Calu3 (cell line): ENCODE measurements at places on chromosomes 1 and 21. TPM values are rescaled to one million over a fixed set of nuclear protein-coding genes. Genes with fewer than 3 reads are reported as not detected.

DNA sequence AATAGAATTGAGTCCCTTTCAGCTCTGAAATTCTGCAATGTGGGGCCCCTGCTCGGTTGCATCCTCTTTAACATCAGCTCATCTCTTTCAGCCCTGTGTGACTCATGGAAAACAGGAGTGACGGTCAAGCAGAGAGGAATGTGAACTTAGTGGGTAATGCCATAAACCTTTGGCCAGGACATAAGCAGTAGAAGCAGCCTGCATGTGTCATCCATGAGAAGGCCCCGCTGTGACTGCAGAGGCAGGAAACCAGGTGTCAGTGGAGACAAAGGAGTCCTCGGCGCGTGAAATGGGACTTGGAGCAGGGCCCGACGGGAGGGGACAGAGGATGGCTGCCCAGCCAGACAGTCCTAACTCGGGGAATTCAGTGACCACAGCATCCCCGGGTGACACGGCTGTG is 21.1 kb upstream of the EPHB2 start:
- H3K4me3 ChIP-seq, result no peak overlapping the region
- no peak for DNase-seq
- no peak overlapping the region for H3K27ac ChIP-seq
- peaks cover 32% of the 10 kb centered on the region for H3K27me3 ChIP-seq
- no peaks in the 10 kb centered on the region for H3K4me1 ChIP-seq
- H3K36me3 ChIP-seq, result no peaks in the 10 kb centered on the region

DNA sequence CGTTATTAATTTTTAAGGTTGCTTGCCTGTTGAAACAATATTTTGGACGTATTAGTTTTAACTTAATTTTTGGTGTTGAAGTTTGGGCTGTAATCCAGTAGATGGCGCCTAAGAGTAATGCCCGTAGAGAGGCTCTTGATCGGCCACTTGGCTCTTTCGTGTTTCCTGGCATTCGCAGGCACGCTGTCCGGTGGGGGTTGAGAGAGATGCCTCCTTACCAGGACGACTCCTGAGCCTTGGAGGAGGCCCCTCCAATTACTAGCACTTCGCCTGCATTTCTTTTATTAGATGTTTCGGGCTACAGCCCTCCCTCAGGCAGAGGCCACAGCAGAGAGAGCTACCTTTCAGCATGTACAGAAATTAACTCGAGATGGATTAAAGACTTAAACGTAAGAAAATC is 12.0 kb downstream of the OR2M4 start:
- H3K4me1 ChIP-seq, result no peaks in the 10 kb centered on the region
- peak; percentile 33 for DNase-seq
- peak overlapping the region; percentile 26 for H3K4me3 ChIP-seq
- H3K27ac ChIP-seq, result no peak overlapping the region
- H3K27me3 ChIP-seq, result no peaks in the 10 kb centered on the region
- peaks cover 4% of the 10 kb centered on the region for H3K36me3 ChIP-seq

DNA sequence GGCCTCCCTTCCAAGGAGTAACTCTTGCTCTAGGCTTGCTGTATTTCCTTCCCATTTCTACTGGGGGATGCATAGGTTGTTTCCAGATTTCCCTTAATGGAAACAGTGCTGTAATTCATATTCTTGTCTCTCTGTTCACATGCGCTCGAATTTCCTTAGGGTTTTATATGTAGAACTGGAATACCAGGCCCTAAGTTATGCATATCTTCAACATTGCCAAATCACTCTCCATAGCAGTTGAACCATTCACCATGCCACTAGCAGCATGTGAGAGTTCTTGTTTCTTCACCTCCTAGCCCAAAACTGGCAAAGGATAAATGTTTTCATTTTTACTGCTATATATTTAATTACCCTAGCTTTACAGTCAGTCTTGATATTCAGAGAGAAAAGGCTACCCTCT is 12.8 kb downstream of the MAP10 start:
- no peaks in the 10 kb centered on the region for H3K4me1 ChIP-seq
- peaks cover 14% of the 10 kb centered on the region for H3K27me3 ChIP-seq
- H3K27ac ChIP-seq, result no peak overlapping the region

DNA sequence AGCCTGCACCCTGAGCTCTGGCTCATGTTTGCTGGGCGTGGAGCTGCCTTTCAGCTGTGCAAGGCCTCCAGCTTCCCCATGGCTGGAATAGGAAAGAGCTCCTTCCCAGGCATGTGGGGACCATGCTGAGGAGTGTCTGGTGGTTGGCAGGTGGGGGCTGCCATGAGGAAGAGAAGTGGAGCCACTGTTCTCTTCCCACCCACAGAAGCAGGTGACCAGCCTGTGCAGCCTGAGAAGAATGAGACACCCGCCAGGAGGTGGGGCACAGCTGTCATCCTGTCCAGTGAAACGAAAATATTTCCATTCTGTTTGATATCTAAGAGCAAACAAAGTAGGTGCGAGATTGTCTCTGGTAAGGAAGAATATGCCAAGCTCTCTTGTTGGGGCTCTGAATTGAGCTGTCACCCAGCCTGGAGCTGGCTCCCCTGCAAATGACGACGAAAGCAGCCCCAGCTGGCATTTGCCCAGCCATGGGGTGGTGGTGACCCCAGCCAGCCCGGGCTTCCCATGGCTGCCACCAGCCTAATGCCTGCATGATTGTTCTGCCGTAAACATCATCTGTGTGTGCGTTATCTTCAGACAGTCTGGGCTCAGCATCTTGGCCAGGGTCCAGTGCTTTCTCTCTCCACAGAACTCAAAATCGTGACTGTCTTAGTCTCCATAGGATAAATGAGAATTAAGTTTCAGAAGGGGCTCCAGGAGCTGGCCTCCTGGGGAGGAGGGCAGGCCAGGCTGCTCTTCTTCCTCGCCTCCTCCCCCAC is 429.8 kb upstream of the VAMP3 start:
- H3K4me1 ChIP-seq, result no peaks in the 10 kb centered on the region
- no peak overlapping the region for H3K4me3 ChIP-seq

GRCh38 chr21:37896788-37897187 is 19.5 kb downstream of the KCNJ6 start:
- H3K4me1 ChIP-seq, result no peaks in the 10 kb centered on the region
- H3K27ac ChIP-seq, result no peak overlapping the region
- peaks cover 94% of the 10 kb centered on the region for H3K27me3 ChIP-seq
- H3K36me3 ChIP-seq, result no peaks in the 10 kb centered on the region

- peaks cover 5% of the 10 kb centered on the region for H3K27me3 ChIP-seq
- no peak for DNase-seq
- H3K4me3 ChIP-seq, result no peak overlapping the region
- H3K4me1 ChIP-seq, result peaks cover 6% of the 10 kb centered on the region
Measured at GRCh38 chr1:26015358-26015757, 6.2 kb upstream of the EXTL1 start.

GRCh38 chr1:116806671-116807070 is 52.4 kb downstream of the CD2 start:
- no peak overlapping the region for H3K27ac ChIP-seq
- no peaks in the 10 kb centered on the region for H3K27me3 ChIP-seq
- H3K4me1 ChIP-seq, result no peaks in the 10 kb centered on the region
- H3K4me3 ChIP-seq, result no peak overlapping the region
- H3K36me3 ChIP-seq, result no peaks in the 10 kb centered on the region

- H3K27ac ChIP-seq, result no peak overlapping the region
- H3K4me1 ChIP-seq, result no peaks in the 10 kb centered on the region
- no peak for DNase-seq
- no peak overlapping the region for H3K4me3 ChIP-seq
- no peaks in the 10 kb centered on the region for H3K36me3 ChIP-seq
- H3K27me3 ChIP-seq, result no peaks in the 10 kb centered on the region
Measured at GRCh38 chr1:4219111-4219510, 319.0 kb upstream of the C1orf174 start.

DNA sequence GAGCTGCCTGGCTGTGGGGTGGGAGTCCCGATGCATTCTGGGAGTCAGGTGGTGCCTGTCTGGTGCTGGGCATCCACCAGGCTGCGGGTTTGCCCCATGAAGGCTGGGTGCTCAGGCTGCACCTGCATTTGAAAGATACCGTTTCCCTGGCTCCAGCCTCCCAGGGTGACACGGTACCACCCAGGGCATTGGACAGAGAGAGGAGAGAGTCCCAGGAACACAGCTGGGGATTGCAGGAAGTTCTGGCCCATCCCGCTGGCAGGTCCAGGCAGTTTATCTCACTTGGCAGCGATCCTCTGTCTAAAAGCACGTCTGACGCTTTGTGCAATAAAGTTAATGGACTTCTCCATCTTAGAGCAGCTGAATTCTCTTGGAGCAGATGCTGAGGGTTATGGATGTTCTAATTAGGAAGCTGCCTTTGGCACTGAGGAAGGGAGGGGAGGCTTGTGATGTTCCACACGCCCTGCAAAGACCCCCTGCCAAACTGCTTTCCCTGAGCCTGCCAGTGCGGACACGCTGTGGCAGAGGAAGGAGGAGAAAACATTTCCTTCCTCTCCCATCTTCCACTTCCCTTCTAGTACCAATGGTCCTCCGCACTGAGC is 246.9 kb downstream of the GRIK3 start:
- no peak overlapping the region for H3K4me3 ChIP-seq
- no peaks in the 10 kb centered on the region for H3K4me1 ChIP-seq
- no peak for DNase-seq

DNA sequence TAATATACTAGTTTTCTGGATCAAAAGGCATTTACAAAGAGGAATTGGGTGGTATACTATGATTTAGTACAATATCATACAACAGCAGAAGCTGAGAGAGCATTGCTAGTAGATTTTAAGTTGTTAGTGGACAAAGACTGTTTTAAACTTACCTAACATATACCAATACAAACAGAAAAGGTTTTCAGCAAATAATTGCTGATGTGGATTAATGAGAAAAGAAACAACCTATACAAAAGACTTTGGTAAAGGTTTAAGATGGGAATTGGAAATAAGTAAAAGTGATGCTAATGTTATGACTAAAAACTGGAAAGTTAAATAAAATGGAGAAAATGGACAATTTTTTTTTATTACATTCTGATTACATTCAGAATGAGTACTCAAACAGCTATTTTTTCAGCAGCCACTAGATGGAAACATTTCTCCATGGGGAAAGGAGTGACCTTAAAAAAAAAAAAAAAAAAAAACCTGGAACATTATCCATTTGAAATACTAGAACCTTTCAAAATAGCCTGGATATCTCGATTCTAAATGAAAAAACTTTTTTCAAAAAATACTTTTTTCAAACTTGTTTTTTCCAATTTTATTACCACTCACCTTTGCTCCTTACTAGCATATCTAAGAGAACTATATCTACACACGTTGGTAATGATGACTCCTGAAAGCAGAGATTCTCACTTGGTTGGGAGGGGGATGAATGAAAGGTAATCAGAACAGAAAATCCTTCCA is 55.4 kb downstream of the EPRS1 start:
- peak overlapping the region; percentile 10 for H3K27ac ChIP-seq
- H3K4me1 ChIP-seq, result peaks cover 54% of the 10 kb centered on the region
- peak; percentile 22 for DNase-seq
- H3K36me3 ChIP-seq, result peaks cover 68% of the 10 kb centered on the region
- no peaks in the 10 kb centered on the region for H3K27me3 ChIP-seq
- H3K4me3 ChIP-seq, result peak overlapping the region; percentile 16

GRCh38 chr1:3761296-3762010 is 9.2 kb downstream of the CCDC27 start:
- H3K36me3 ChIP-seq, result no peaks in the 10 kb centered on the region
- peaks cover 83% of the 10 kb centered on the region for H3K27me3 ChIP-seq
- H3K4me3 ChIP-seq, result no peak overlapping the region

PGLYRP3 gene
- total RNA-seq, result not detected in 2 replicates

PPFIA4 gene
- total RNA-seq, result 0.12 and 0.83 TPM in 2 replicates

RGS16 gene
- total RNA-seq, result 1.2 and 1.7 TPM in 2 replicates

DPH2 gene
- 41.2 and 43.3 TPM in 2 replicates for total RNA-seq

LAD1 gene
- total RNA-seq, result 209 and 244 TPM in 2 replicates

GCSAML gene
- not detected in 2 replicates for total RNA-seq

IL19 gene
- not detected in 2 replicates for total RNA-seq

PODN gene
- total RNA-seq, result not detected in 2 replicates

ST6GALNAC5 gene
- 1.3 and 2.0 TPM in 2 replicates for total RNA-seq

ZFP69B gene
- 4.5 and 5.1 TPM in 2 replicates for total RNA-seq
